ENCODE measurements at places on chromosomes 11 and 22. TPM values are rescaled to one million over a fixed set of nuclear protein-coding genes. Genes with fewer than 3 reads are reported as not detected.

The PHLDB1 gene
- 108 TPM for total RNA-seq

The SREBF2 gene
- 39.5 TPM for total RNA-seq

The OR51E2 gene
- not detected for total RNA-seq

The OR52N4 gene
- total RNA-seq = not detected

The SLC43A3 gene
- total RNA-seq = 15.9 TPM

The NECTIN1 gene
- 2.8 TPM for total RNA-seq

The TRIM6 gene
- total RNA-seq = 4.6 TPM

The OR6A2 gene
- total RNA-seq = 0.14 TPM

The MICALL1 gene
- total RNA-seq = 11.5 TPM

The MDK gene
- 18.9 TPM for total RNA-seq

The LUZP2 gene
- 0.14 TPM for total RNA-seq

The FGF3 gene
- total RNA-seq = not detected

The HOATZ gene
- total RNA-seq = not detected

The RFPL2 gene
- total RNA-seq = not detected

The BIRC3 gene
- 0.46 TPM for total RNA-seq

The ANGPTL5 gene
- under 0.01 TPM for total RNA-seq

The ART1 gene
- not detected for total RNA-seq

The CD3E gene
- not detected for total RNA-seq

The OR5B21 gene
- 0.14 TPM for total RNA-seq

The DDI1 gene
- under 0.01 TPM for total RNA-seq

The UPB1 gene
- not detected for total RNA-seq
